ENCODE measurements at places on chromosomes 4 and X.
A peak's percentile ranks its signal among the peaks of the same experiment; 100 is the strongest.

DNA sequence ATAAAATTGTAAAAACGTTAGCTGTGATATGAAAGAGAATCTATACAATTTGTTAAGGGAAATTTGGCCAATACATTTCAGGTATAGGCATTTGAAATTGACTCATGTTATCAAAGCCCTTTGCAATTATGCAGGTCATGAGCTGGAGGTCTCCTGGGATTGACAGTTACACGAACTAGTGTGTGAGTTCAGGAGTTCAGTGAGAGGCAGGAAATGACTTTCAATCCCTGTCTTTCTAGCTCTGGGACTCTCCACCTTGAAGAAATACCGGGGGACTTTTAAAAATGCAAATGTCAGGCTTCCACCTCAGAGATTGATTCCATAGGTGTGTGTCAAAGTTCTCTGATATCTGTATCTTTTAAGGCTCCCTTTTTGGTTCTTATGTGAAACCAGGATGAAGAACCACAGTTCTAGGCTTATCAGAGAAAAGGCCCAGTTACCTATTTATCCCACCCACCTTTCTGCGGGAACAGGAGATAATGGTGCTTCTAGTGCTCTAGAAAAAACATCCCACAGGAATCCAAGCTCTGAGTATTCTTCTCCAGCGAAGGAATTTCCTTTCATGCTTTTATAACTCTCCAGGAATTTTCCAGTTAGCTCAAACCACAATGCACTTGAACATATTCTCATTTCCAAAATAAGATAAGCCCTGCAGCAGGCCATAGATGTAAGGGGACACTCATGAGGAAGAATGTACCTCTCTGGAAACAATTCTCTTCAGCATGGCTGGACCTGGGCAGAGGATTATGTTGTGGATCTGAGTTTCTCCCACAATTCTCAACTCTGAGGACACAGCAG lies 501.0 kb downstream of the IDS start:
- DNase-seq: no peak

GRCh38 chr4:10837151-10837550 lies 152.6 kb upstream of the CLNK start:
- DNase-seq: no peak

DNA sequence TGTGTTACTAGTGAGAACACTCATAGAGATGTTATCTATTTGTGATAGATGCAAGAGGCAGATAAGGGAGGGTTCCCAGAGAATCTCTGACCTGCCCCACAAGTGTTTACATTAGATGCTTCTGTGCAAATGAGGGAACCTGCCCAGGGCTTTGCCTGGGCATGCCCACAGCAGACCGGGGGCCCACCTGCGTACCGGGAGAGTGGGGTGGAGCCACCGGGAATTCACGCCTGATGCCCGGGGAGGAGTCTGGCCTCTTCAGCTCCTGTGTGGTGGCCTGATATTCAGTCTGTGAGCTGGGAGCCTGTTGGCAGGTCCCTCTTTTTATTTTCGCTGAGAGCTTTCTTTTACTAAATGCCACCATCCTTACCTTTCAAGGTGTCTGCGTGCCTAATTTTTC lies 155.7 kb downstream of the SNCA start:
- DNase-seq: no peak

DNA sequence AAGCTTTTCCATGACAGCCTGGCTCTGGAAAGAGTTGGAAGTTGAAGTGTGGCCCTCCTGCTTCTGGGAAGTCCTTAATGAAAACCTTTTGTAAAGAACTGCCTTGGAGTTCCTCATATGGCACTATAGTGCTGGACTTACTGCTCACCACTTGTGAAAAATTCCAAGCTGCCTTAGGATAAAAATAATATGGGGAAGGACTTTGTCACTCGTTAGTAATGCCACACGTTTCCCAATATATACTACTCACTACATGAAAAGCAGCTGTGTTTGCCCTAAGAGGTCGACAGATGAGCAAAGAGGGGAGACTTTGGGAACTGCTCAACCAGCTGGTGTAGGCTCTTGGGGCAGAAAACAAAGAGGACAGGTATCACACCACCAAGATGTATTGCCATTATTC lies 11.7 kb downstream of the OPHN1 start:
- DNase-seq: no peak

GRCh38 chr4:169957785-169958184 lies 68.4 kb downstream of the MFAP3L start:
- no peak for DNase-seq

DNA sequence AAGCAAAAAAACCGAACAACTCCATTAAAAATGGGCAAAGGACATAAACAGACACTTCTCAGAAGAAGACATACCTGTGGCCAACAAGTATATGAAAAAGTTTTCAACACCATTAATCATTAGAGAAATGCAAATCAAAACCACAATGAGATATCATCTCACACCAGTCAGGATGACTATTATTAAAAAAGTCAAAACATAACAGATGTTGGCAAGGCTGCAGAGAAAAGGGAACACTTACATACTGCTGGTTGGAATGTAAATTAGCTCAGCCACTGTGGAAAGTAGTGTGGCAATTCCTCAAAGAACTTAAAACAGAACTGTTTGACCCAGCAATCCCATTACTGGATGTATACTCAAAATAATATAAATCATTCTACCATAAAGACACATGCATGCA lies 436.3 kb downstream of the KLHL13 start:
- DNase-seq: no peak

GRCh38 chrX:115892056-115892708 lies 278.4 kb upstream of the AGTR2 start:
- DNase-seq: no peak

DNA sequence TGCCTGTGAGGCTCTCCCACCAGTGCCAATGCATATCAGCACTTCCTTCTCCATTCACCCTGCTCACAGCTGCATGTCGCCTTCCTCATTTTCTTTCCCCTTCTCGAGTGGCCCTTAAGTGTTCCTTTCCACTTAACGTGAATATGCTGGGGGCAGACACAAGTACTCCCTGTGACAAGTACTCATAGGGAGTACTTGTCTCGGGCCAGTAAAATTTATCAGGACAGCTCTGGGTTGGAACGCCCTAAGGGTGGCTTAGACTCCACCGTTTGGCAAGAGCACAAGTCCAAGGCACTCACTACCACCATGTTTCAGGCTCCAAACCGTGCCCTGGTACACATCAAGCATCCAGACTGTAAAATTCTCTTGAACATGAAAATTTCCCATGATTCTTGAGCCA lies 3.9 kb upstream of the LDOC1 start:
- DNase-seq: no peak

DNA sequence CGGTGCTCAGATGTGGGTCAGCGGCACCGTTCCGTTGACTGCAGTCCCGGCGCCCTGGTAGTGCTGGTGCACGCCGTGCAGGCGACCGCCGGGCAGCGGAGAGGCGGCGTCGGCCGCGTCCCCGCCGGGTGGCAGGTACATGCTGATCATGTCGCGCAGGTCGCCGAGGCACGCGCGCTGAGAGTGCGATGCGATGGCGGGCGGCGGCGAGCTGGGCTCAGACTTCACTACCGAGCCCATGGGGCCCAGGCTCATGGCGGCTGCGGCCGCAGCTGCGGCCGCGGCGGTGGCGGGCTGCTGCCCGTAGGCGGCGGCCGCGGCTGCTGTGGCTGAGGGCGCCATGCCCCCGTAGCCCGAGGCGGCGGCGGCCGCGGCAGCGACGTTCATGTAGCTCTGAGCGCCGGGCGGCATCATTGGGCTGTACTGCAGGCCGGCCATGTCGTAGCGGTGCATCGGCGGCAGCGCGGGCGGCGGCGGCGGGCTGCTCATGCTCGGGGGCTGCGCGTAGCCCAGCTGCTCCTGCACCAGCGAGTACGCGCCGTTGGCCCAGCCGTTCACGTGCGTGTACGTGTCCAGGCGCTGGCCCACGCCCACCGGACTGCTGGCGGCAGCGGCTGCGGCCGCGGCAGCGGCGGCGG lies 1.0 kb downstream of the SOX3 start:
- no peak for DNase-seq

- no peak for DNase-seq
Measured at GRCh38 chr4:168614281-168615057, 117.6 kb downstream of the PALLD start.

DNA sequence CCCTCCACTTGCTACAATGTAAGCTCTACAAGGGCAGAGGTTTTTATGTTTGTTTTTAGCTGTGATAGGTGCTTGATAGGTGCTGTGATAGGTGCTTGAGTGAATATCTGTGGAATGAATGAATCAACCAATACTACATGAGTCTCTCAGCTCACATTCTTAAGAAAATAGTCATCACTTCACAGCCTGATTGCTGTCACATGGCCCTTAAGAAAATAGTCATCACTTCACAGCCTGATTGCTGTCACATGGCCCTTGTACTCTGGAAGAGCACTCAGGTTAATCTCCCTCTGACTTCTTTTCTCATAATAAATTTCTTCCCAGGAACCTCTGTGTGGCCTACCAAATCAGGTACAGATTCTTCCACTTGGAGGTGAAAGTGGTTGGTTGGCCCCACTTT lies 335.2 kb downstream of the TENM3 start:
- DNase-seq: no peak

DNA sequence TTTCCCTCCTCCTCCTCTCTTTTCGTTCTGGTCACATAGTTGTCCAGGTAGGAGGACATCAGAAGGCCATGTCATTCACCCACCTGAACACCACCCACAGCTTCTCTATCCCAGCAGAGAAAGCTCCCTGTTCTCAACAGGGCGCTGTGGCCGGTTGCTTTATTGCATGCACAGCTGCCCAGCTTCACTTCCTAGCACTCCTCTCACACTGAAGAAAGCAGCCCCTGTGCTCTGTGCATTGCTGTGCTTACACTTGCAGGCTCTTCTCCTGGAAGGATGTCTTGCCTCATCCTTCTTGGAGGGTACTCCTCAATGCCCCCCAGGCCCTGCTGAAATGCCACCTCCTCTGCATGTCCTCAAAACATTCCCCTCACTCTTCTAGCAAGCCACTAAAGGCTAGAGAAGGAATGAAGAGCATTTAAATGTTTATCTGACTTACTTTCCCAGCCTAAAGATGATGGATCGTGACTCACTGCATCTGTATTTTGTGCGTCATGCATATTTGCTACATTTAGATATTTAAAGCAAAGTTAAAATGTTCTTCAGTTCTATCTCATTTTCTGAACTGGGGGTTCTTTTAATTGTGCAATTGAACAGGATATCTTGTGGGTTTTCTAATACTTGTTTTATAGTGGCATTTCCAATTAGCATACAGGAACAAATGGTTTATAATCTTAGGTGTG lies 186.4 kb upstream of the PUDP start:
- no peak for DNase-seq

DNA sequence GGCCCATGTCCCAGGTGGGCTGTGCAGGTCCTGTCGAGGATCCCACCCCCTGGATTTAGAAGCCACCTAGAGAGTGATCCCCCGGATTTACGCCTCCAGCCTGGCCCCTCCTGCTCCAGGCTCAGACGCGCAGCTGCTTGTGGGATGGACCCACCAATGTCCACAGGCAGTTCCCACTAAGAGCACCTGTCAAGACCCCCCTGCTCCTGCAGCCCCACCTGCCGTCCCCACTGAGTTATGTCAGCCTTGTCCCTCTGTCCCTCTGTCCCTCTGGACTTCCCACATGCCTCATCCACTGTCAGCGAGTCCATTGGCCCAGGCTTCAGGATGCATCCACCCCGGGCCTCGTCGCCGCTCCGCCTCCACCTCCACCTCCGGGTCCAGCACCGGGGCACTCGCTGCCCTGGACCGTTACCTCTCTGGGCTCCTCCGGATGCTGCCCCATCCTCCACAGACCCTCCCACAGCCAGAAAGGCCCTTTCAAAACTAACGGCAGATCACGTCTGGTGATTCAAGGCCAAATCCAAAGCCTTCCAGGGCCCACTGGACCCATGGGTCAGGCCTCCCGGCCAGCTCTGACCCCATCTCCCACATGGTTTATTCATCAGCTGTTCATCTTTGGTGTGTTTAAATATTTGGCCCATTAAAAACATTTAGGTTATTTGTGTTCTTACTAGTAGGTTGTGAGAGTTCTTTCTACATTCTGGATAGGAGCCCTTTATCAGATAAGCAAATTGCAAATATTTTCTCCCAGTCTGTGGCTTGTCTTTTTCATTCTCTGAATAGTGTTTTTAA lies 28.3 kb downstream of the HTRA3 start:
- no peak for DNase-seq

- DNase-seq: no peak
Measured at GRCh38 chr4:62618042-62618441, 1417.9 kb downstream of the ADGRL3 start.

DNA sequence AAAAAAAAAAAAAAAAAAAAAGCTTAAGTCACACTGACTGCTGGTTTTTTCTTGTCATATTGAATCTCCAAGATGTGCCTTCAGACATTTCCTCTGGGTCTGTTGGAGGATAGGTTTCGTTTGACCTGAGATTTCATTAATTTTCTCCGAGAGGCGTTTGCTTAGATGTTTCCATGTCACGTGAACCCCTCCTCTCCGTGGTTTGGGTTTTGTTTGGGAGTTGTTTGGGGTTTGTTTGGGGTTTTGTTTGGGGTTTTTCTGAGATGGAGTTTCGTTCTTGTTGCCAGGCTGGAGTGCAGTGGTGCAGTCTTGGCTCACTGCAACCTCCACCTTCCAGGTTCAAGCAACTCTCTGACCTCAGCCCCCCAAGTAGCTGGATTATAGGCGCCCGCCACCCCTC lies 40.8 kb upstream of the DHRSX start:
- no peak for DNase-seq

- DNase-seq: no peak
Measured at GRCh38 chr4:39357002-39357401, 9.2 kb downstream of the RFC1 start.

- DNase-seq: peak; percentile 10
Measured at GRCh38 chr4:15702941-15703403, at the start of gene BST1. TSS of gene BST1 (plus strand) at chr4:15703065. CDS start at chr4:15703145, 80 bp downstream.

DNA sequence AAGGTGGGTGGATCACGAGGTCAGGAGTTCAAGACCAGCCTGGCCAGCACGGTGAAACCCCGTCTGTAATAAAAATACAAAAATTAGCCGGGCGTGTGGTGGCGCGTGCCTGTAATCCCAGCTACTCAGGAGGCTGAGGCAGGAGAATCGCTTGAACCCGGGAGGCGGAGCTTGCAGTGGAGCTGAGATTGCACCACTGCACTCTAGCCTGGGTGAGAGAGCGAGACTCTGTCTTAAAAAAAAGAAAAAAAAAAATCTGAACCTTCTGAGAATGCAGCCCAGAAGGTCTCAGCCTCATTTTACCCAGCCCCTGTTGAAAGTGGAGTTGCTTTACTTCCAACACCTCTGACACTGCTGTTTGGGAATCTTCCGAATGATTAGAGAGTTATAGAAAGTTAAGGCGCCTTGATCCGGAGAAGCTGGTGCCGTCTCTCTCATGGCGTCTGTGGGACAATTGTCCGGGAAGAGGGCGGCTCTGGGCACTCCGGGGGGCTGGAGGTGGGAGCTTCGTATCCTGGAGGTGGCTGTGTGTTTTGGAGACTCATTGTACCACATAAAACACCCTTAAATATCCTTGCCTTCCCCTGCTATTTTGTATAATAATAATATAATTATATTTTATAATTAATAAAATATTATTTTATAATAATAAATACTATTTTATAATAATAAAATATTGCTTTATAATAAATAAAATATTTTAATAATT lies 92.7 kb upstream of the PPP2R3B start:
- no peak for DNase-seq

DNA sequence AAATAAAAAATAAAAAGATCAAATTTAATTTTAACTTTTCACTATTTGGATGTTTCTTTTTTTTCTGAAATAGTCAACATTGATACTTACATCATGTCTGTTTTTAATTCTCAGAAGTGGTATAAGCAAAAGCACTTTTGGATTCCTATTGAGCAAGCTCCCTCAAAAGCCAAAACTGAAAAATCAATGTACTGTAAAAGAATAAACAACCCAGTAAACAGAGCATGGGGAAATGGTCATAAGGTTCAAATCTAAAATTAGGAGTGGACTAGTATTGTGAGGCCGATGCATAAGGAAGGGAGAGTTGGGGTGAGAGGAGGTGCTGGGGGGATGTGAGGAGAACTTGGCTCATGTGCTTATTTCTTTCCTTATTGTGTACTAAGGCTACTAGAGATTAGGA lies 37.9 kb downstream of the NUDT6 start:
- DNase-seq: no peak

All from stimulated activated CD8-positive, alpha-beta memory T cell treated with anti-CD3 and anti-CD28 coated beads, Interleukin-7, amount 100 ng/mL, for 1 hour (primary cell).